Activated naive CD8-positive, alpha-beta T cell treated with anti-CD3 and anti-CD28 coated beads, Interleukin-2, amount 10 ng/mL, durations not matched to agents 7 days and 5 days (primary cell): ENCODE measurements at places on chromosomes 5 and 9. TPM values are rescaled to one million over a fixed set of nuclear protein-coding genes. Genes with fewer than 3 reads are reported as not detected.

GRCh38 chr9:120757026-120757913, 35.9 kb downstream of the FBXW2 start:
- no peaks in the 10 kb centered on the region for H3K27me3 ChIP-seq
- peaks cover 5% of the 10 kb centered on the region for H3K4me1 ChIP-seq
- no peak overlapping the region for H3K4me3 ChIP-seq
- no peak for DNase-seq

LRRC70 gene
- 0.86 TPM for total RNA-seq

- H3K27ac ChIP-seq: no peak overlapping the region
- H3K4me3 ChIP-seq: no peak overlapping the region
- H3K27me3 ChIP-seq: peaks cover 3% of the 10 kb centered on the region
Observed at GRCh38 chr9:2396622-2397285, 224.8 kb upstream of the VLDLR start.

DNA sequence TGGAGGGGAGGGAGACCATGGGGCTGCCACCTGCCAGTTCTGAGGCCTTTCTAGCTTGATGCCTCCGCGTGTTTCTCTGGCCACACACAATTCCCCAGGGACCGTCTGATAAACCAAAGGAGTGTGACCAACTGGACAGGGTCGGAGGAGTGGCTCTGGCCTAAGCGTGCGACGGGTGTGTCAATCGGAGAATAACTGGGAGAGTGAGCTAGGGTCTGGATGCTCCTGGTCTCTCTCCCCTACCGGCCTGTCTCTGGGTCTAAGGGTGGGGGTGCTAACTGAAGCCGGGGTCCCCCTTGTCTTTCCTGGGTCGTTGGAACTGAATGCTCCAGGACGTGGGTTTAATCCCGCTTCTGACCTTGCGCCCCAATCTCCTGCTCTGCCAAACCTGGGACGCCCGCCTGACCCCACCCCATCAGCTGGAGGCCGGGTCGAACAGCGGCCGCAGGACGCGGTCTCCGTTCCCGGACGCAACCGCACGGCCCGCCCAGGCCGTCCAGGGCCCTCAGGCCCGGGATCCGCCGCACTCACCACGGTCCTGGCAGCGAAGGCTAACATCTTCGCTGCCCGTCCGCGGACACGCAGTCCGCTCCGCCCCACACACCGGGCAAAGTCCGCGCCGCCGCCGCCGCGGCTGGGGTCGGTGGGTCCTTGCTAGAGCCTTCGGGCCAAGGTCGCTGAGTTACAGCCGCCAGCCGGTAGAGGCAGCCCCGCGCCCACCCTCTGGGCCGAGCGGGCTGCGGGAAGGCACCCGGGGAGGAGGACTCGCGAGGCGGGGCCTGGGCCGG, 447 bp downstream of the CRAT start:
- no peaks in the 10 kb centered on the region for H3K27me3 ChIP-seq
- no peak overlapping the region for H3K27ac ChIP-seq
- H3K36me3 ChIP-seq: no peaks in the 10 kb centered on the region
- peaks cover 27% of the 10 kb centered on the region for H3K4me1 ChIP-seq
- no peak for DNase-seq

GRCh38 chr5:36703245-36703860, 96.9 kb downstream of the SLC1A3 start:
- H3K4me1 ChIP-seq: no peaks in the 10 kb centered on the region
- no peak for DNase-seq
- H3K36me3 ChIP-seq: peaks cover 12% of the 10 kb centered on the region

CATSPER3 gene
- 0.40 TPM for total RNA-seq
